Putamen (tissue), 1 donor: ENCODE measurements at places on chromosomes 7 and 10.
A peak's percentile ranks its signal among the peaks of the same experiment; 100 is the strongest.

DNA sequence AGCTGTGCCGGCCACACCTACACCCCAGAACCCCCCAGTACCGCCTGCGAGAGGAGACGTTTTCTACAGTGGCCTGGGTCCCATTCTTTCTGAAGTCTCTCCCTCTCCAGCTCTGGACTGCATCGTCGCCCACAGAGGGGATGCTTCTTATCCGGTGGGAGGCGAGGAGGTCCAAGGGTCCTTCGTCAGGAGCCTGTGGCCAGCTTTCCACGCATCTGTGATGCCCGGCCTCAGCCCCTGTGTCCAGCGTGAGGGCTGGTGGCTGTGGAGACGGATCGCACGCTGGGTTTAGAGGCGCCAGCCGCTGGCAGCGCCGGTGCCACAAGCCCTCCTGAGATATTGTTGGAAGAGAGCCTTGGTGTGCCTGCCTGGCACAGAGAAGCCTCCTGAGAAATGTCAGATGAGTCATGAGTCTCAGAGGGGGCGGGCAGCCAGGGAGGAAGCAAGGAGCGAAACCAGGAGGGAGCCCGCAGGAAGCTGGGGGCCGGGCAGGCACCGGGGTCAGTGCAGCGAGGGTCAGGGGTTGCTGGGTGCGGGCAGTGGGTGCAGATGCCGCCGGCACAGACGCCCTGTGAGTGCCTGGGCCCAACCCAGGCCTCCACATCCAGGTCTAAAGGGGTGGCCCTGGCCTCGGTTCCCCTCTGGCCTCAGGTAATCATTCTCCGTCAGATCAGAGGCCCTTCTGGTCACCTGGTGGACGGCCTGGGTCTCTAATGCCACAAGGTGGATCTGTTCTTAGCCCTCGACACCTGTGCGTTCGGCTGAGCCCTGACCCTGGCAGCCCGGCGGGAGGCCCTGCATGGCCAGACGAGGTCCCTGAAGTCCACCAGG is 86.0 kb upstream of the DIP2C start:
- DNase-seq: peak; percentile 65

DNA sequence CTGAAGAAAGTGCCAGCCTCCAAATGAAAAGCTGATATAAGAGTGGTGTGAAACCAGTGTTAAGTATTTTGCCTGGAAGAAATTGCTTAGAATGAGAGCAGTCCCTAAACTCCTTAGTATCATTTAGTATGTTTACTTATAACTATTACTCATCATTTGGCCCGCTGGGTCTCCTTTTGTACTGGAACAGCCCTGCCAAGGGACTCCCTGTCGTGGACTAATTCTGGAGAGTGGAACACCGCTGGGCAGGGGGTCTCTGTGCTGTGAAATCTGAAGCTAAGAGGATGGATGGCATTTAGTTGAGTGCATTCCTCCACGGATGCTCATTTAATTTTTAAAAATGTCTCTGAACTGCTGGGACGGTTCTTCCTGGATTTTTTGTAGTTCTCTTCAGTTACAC is 889.9 kb upstream of the C7orf33 start:
- DNase-seq: no peak

DNA sequence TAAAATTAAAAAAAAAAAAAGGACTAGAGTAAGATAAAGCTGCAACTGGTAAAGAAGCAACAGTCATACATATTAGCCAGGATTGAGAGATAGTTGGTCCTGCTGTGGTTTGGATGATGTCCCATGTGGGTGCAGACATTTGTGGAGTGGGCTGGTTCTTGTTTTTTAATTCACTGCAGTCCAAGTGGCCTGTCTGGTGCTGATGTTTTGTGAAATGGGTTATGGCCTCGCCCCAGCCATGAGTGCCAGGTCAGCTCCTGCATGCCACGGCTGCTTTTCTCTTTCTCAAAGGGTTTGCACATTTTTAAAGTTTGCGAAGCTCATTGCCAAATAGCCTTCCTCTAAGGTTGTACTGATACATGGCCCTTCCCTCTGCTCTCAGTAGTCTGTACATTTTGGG is 14.1 kb upstream of the BTBD16 start:
- DNase-seq: no peak

GRCh38 chr7:137696988-137697387 is 149.8 kb downstream of the DGKI start:
- no peak for DNase-seq

DNA sequence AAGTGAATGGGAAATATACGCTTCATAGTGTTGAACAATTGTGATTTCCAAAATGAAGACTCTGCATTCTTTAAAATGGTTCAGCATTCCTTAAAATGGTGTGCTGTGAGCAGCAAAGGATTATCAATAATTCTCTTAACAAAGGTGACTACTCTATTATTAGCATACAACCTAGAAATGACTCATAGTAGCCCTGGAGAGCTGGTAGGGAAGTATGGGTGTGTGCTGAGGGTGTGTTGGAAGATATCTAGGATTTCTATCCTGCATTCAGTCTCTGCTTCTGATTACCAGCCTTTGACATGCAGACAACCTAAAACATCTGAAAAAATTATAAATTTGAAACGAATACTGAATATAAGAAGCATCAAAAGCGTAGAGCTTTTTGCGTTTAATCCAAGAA is 72.5 kb downstream of the SEMA3D start:
- peak; percentile 24 for DNase-seq
